ENCODE measurements at places on chromosomes 4 and X.

DNA sequence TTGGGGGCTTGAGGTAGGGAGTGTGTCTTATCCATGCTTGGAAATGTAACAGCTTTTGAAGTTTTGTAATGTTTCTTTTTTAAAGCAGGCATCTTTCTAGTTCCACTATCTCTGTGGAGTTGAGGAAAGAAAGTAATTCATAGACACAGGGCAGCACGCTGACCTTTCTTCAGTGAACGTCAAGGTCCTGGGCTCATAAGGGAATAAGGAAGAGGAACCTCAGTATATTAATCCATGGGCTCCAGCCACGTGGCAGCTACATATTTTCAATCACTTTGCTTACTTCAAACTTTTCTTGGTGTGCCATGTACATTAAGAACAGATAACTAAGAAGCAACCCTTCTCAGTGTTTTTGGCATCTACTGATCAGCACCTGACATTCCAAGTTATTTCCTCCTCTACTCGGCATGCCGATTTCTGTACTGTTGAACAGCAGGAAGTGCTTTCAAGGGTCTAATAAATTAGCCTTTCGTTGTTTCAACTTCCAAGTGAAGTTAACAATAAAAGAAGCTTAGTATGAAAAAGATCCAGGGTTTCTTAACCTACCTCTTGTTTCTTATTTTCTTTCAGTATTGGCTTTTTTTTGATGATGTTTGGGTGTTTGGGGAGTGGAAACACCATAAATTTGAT, 88.2 kb downstream of the SORBS2 start:
- DNase-seq, result no peak

DNA sequence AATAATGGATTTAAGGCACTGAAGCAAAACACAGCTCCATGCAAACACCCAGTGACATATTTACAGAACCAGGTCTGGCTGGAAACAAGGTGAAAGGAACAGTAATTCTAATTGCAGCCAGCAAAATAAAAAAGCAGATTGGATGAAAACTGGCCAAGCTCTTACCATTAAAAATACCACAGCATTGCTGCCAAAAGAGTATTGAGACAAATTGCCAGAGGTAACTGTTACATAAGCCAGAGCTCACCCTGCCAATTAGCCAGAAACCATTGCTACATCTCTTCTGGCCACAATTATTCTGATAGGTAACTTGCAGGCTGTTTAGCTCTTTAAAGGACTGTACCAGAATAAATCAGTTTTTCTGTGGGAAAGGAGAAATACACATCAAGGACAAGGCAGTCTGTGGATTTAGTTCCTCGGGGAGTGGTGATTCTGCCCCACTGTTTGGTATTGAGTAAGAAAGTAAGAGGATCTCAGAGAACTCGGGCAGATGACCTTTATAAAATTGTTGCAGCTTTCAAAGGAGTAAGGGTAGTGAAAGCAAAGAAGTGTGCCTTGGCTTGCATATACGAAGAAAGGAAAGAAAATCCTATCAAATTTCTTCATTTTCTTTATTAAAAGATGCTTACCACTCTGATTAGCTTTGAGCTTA, 369.5 kb downstream of the PPP3CA start:
- DNase-seq, result no peak

DNA sequence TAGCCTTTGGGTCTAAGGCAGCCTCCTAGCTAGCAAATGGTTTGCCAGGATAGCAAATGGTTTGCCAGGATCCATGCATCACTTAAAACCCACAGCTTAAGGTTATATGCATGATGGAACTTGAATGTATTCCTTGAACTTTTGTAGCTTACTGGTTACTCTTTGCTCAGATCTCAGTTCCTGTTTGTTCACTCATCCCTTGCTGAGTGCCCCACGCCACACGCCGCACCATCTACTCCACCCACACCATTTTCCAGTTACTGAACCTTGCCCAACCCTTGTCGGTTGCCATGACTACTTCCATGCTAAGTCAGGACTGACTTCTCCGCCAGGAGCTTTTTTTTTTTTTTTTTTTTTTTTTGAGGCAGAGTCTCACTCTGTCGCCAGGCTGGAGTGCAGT, 29.5 kb upstream of the XIAP start:
- DNase-seq, result no peak

DNA sequence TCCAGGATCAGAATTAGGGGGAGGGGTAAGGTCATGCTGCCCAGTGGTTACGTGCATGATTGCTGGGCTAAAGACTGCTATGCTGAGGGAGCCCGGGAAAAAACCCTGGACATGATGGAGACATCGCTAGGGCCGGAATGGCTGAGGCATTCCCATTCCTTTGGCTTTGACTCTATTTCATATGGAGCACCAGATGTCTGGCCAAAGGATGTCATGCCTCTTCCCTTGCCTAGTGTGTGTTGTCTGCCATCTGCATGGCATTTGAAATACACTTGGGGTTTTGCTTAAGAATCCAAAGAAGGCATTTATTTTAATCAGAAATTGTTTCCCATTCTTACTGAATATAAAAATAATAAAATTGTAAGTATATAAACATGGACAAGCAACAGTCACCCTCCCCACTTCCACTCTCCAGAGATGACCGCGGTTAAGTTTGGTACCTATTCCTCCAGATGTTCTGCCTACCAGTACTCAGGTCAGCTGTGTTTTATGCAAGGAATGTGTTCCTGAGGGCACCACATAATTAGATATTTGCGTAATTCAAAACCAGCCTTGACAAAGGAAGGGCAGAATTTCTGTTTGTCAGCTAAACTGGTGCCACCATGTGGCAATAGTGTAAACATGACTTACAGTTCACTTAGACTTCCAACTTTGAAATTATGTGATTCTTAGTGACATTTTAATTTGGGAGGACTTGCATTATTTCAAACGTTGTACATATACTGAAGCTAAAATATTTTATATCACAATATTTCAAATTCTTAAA, 105.9 kb downstream of the CT47B1 start:
- no peak for DNase-seq

- DNase-seq, result no peak
Measured at GRCh38 chr4:48687313-48688051, 92.6 kb downstream of the FRYL start.

GRCh38 chr4:5632571-5632970, 75.8 kb downstream of the EVC2 start:
- DNase-seq, result no peak

- no peak for DNase-seq
Measured at GRCh38 chr4:7648544-7649395, 214.0 kb upstream of the PSAPL1 start.

DNA sequence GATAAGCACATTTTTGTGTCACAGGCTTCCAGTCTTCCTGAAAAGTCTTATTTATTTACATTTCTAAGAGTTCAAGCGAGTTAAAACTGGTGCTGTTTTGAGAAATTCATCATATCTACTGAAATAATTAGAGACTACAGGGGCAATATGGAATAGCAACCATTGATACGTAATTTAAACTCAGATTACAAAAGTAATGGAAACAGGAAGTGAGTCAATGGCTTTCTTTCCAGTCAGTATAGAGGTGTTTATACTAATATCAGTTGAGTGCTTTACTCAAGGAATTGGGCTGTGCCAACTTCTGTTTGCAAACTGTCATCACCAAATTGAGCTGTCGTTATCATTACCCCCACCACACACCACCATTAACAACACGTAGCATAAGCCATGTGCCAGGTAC, 222.7 kb downstream of the COL25A1 start:
- DNase-seq, result no peak

DNA sequence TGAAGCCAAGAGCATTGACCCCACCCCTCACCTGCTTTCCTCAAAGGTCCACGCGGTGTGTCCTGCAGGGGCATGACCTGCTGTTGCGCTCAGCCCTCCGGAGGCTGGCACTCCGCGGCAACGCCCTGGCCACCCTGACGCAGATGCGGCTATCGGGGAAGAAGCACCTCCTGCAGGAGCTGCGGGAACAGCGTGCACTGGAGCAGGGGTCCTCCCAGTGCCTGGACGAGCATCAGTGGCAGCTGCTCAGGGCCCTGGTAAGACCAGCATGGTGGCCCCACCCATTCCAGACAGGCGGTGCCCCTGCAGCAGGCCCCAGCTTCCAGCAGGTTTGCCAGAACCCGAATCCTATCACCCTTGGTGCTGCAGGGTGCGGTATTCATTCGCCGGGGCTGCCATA, 86.0 kb downstream of the EVC start:
- peak; percentile 27 for DNase-seq

DNA sequence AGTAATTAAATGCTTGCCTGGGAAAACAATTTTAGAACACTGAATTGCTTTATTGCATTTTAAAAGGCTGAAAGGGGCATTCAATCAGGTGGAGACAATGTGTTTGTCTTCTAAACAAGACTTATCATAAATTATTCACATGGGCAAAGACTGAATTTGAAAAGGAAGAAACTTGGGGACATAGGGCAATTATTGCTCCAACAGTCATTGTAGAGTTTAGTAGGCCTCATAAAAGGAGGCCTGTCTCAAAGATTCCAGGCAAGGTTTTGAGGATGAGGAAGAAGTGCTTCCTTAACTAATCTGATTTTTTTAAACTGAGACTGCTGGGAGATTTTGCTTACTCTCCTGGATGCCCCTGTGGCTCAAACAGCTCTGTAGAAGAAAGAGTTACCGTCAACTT, 174.4 kb upstream of the RPS6KA3 start:
- no peak for DNase-seq

GRCh38 chr4:152369902-152370295, 166.0 kb downstream of the FBXW7 start:
- no peak for DNase-seq

- no peak for DNase-seq
Measured at GRCh38 chrX:80879143-80879542, 69.5 kb upstream of the BRWD3 start.

GRCh38 chrX:4225086-4225485, 511.6 kb upstream of the PRKX start:
- DNase-seq, result no peak

GRCh38 chr4:180683186-180683585, 1560.0 kb upstream of the TENM3 start:
- no peak for DNase-seq

DNA sequence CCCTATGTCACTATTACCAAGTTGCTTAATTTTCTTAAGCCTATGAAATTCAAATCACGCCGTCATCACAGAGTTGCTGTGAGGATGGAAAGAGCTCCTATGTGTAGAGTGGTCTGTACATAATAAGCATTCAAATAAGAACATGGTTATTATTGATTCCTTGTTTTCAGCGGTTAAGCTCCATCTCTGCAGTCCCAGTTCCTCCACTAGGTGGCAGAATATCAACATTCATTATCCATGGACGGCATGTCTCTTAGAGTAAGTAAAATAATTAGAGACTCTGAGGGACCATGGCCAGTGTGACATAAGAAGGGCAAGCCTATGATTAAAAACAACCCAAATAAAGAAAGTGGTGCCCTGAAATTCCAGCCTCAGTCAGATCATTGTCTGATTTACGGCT, 132.5 kb upstream of the NHS start:
- DNase-seq, result peak; percentile 32

GRCh38 chr4:7156328-7156727, 36.0 kb upstream of the SORCS2 start:
- DNase-seq, result no peak

- no peak for DNase-seq
Measured at GRCh38 chr4:72604324-72604723, 35.3 kb upstream of the ADAMTS3 start.

DNA sequence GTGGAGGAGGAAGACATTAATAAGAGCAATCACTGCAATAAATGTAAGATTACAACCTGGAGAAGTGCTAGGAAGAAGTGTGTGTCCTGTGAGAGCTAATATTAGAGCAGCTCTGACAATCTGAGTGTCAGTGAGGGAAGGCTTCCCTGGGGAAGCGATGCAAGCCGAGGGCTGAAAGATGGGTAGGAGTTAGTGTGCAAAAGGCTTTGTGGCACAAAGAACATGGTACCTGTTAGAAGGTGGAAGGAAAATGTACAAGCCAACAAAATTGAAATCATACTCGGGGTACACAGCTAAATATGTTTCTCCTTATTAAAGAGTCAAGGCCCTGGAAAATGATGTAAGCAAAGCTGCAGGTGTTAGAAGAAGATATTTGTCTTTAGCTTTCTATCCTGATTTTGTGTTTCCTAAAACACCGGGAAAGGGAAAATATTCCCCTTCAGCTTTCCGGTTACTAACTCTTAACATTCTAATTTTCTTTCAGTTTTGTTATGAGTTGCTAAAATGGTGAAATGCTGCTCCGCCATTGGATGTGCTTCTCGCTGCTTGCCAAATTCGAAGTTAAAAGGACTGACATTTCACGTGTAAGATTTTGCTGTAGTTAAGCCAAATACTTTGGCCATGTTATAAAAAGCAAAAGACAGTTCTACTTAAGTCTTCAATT, 808 bp downstream of the THAP6 start:
- no peak for DNase-seq

GRCh38 chr4:184940500-184940899, 77.8 kb upstream of the HELT start:
- no peak for DNase-seq

GRCh38 chrX:36849407-36849806, 158.8 kb upstream of the FAM47C start:
- no peak for DNase-seq

DNA sequence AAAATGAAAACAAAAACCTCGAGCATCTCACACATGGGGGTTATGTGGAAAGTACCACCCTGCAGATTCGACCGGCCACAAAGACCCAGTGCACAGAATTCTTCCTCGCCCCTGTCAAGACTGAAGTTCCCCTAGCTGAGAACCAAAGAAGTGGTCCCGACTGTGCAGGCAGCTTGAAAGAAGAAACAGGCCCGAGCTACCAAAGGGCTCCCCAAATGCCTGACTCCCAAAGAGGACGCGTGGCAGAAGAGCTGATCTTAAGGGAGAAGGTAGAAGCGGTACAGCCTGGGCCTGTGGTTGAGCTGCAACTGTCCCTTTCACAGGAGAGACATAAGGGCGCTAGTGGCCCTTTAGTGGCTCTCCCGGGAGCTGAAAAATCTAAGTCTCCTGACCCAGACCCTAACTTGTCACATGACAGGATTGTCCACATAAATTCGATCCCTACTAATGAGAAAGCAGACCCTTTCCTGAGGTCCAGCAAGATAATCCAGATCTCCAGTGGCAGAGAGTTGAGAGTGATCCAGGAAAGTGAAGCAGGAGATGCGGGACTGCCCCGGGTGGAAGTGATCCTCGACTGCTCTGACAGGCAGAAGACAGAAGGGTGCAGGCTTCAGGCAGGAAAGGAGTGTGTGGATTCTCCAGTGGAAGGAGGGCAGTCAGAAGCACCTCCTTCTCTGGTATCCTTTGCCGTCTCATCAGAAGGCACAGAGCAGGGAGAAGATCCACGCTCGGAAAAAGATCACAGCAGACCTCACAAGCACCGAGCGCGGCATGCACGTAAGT, 108.8 kb upstream of the MYOZ2 start:
- DNase-seq, result peak; percentile 58

DNA sequence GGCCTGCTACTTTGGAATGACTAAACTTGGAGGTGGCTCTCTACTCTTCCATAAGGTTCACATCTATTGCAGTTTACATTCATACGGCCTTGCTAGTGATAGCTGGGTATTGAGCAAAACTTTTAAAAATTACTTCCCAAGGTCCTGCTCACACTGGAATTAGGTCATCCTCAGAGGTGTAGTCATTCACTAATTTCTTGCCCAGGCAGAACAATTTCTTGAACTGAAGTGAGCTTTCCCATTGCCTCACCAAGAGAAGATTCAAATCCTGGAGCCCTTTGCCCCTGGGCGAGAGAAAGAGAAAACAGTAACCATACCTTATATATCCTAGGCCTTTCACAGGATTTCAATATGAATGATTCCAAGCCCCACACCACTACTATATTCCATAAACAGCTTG, 109.2 kb downstream of the GUCY2F start:
- DNase-seq, result no peak

GRCh38 chrX:23503835-23504539, 163.3 kb upstream of the PRDX4 start:
- no peak for DNase-seq

Measured in ovary (tissue), 10 donors.